Stimulated activated CD8-positive, alpha-beta memory T cell treated with anti-CD3 and anti-CD28 coated beads, Interleukin-7, amount 100 ng/mL, for 1 hour (primary cell): ENCODE measurements at places on chromosomes 12 and 14.

GRCh38 chr12:75487308-75487707 is 6.8 kb downstream of the GLIPR1 start:
- DNase-seq = no peak

GRCh38 chr12:102107970-102108369 is 11.9 kb downstream of the NUP37 start:
- no peak for DNase-seq

- DNase-seq = no peak
These were observed 220.3 kb downstream of the FBXL14 start for GRCh38 chr12:1373901-1374735.

DNA sequence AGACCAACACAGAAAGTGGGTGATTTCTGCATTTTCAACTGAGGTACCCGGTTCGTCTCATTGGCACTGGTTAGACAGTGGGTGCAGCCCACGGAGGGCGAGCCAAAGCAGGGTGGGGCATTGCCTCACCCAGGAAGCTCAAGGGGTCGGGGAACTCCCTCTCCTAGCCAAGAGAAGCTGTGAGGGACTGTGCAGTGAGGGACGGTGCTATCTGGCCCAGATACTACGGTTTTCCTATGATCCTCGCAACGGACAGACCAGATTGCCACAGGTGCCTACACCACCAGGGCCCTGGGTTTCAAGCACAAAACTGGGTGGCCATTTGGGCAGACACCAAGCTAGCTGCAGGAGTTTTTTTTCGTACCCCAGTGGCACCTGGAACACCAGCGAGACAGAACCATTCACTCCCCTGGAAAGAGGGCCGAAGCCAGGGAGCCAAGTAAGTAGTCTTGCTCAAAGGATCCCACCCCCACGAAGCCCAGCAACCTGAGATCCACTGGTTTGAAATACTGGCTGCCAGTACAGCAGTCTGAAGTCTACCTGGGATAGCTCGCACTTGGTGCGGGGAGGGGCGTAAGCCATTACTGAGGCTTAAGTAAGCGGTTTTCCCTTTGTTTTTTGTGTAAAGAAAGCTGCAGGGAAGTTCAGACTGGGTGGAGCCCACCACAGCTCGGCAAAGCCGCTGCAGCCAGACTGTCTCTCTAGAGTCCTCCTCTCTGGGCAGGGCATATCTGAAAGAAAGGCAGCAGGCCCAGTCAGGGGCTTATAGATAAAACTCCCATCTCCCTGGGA is 25.5 kb upstream of the NAA30 start:
- no peak for DNase-seq

GRCh38 chr12:6367065-6367968 is 8.0 kb downstream of the SCNN1A start:
- DNase-seq = no peak

DNA sequence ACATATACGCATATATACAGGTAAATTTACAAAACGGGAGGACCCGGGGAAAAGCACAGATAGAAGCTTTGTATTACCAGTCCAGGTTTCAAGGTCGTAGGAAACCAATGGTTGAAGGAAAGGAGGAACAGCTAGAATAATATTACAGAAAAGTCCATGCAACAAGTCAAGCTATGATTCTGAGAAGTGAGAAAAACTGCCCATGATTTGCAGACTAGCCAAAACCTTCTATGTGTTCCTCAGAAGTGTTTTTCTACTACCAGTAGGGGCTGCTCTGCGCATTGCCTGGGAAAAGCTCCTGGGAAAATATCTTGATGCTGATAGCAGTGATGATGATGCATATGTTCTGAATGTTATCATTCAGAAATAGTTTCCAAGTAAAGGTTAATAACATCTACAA is 2.2 kb downstream of the PDZRN4 start:
- no peak for DNase-seq

DNA sequence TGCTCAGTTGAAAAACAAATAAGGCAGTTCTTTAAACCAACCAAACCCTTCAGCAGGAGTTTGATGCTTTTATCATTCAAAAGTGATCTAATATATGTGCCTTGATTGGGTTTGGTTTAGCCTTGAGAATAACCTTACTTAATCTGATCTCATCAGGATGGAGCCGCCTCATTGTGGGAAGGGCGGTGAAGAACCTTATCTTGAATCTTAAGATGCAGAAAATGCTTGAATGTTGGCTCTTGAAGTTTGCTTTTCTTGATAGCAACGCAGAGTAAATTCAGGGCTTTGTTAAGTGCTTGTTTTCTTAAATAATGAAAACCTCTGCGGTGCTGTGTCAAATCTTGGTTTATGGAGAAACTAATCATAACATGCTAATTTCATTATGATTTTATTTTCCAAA is 138.2 kb downstream of the MON2 start:
- DNase-seq = no peak

GRCh38 chr14:56205881-56206280 is 87.7 kb downstream of the PELI2 start:
- no peak for DNase-seq
